Stimulated activated CD8-positive, alpha-beta memory T cell treated with anti-CD3 and anti-CD28 coated beads, Interleukin-4, amount 100 ng/mL, for 4 hours (primary cell): ENCODE measurements at places on chromosomes 2 and 18.

- no peak for DNase-seq
These were observed 45.6 kb downstream of the ZNF519 start for GRCh38 chr18:14086458-14087231.

DNA sequence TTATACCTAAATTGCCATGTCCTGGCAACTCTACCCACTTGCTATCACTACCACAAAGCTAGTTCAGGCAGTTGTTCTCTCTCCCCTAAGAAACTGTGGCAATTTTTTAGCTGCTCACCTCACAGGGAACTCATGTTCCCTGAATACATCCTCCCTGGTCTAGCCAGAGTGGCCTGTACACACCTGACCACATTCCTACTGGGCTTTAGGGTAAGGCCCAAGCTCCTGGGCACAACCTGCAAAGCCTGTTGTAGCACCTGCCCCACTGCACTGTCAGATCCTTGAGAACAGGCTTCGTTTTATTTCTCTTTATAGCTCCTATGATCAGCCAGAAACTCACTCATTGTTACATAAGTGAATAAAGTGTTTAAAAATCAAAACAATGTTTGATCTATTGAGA lies 21.5 kb downstream of the CNGA3 start:
- no peak for DNase-seq

- DNase-seq = no peak
These were observed 1.4 kb downstream of the LAMA1 start for GRCh38 chr18:7116001-7116730.

- no peak for DNase-seq
These were observed 351.9 kb downstream of the CDH2 start for GRCh38 chr18:27824841-27825681.

DNA sequence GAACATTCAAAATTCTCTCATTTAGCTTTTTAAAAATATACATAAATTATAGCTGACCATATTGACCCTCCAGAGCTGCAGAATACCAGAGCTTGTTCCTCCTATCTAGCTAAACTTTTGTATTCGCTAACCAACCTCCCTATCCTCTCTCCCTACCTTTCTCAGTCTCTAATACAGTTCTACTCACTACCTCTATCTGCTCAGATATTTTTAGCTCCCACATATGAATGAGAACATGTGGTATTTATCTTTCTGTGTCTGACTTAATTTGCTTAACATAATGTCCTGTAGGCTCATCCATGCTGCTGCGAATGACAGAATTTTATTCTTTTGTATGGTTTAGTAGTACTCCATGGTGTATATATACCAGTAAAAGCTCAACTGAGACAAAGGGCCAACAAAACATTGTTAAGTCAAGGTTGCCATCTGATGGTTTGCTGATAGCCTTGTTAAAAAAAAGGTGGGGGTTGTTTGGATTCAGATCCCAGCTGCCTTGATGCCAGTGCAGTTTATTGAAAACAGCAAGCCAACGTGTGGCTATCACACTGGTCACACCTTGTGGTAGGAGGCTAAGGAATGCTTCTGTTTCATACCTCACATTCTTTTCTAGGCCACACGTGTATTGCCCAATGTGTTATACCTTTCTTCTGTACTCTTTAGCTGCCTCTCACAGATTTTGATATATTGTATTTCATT lies 101.5 kb downstream of the VWA3B start:
- no peak for DNase-seq

- no peak for DNase-seq
These were observed 640.6 kb downstream of the EPHA4 start for GRCh38 chr2:220931491-220931890.

- DNase-seq = no peak
These were observed 1.5 kb upstream of the PROM2 start for GRCh38 chr2:95272781-95273180.

DNA sequence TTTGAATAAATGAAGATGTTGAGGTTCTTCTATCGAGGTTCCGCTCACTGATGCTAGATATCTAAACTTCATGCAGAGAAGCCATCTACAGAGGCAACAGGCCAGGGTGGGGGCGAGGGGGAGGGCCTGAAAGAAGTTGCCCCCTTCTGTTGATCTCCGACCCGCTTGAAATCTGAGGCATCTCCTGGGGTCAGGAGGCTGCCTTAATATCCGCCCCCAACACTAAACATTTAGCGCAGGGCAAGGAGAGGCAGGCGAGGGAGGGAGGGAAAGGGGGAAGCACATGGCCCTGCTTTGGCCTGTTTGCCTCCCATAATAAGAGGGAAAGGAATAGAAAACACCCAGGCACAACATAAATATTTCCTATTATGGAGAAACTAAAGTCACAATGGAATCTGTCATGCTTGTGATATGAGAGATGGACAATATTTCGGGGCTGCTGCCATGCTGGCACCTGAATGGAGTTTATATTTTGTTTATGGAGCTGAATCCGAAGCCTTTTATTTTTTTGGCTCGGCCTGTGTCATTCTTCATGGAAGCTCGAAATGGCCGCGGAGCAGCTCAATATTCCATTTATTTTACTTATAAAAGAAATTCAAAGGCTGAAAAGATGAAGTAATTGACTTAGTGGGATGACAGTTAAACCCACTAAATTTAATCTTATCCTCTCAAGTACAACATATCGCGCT lies 221.1 kb downstream of the INSIG2 start:
- no peak for DNase-seq

- no peak for DNase-seq
These were observed 9.1 kb downstream of the RND3 start for GRCh38 chr2:150478200-150478974.

DNA sequence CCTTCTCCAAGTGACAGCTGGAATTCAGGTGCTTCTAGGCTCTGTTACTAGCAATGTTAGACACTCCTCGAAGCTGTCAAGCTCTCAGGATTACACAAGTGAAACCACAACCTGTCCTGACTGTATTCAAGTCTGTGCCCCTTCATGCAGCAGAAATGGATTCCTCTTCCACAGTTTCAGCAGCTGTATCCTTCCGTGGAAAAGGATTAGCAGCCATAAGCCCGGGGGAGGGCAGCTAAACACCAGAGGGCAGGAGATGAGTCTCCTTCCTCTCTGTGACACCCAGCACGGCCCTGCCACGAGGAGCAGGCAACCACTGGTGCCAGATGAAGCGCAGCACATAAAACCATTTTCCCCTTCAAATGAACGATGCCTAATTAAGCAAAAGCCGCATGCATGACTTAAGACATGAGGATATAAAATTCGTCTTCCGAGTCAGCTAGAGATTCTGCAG lies 1.2 kb downstream of the ST3GAL5 start:
- DNase-seq = no peak

- no peak for DNase-seq
These were observed 4.4 kb upstream of the ANKRD23 start for GRCh38 chr2:96848264-96848663.
